ENCODE measurements at places on chromosomes 7 and 10.

- no peak for DNase-seq
Measured at GRCh38 chr10:93199191-93199751, 125.6 kb downstream of the CYP26A1 start.

- no peak for DNase-seq
Measured at GRCh38 chr10:124657806-124658205, 86.4 kb downstream of the FAM53B start.

GRCh38 chr7:21920936-21921335 lies 24.8 kb downstream of the CDCA7L start:
- no peak for DNase-seq

- DNase-seq, result no peak
Measured at GRCh38 chr7:47371317-47371716, 210.6 kb downstream of the TNS3 start.

DNA sequence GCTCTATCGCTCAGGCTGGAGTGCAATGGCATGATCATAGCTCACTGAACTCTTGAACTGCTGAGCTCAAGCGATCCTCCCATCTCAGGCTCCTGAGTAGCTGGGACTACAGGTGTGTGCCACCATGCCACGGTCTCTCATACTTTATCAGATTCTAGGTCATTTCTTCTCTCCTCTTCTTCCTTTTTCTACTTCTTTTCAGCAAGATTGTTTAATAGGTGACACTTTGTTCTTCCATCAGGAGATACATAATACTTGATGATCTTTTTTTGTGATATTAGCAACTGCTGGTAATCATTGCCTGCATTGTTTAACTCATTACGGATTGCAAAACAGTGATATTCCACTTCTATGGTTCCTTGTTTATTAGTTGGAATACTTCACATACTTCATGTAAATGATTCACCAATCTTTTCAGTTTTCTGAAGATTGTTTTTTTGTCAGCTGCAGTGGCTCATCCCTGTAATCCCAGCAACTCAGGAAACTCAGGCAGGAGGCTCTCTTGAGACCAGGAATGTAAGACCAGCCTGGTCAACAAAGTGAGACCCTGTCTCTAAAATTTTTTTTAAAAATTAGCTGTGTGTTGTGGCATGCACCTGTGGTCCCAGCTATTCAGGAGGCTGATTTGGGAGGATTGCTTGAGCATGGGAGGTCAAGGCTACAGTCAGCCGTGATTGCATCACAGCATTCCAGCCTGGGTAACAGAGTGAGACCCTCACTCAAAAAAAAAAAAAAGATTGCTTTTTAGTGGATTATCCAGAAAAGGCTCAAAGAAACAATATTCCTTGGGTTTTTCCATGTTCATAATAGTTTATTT lies 36.2 kb upstream of the CHST3 start:
- DNase-seq, result no peak

DNA sequence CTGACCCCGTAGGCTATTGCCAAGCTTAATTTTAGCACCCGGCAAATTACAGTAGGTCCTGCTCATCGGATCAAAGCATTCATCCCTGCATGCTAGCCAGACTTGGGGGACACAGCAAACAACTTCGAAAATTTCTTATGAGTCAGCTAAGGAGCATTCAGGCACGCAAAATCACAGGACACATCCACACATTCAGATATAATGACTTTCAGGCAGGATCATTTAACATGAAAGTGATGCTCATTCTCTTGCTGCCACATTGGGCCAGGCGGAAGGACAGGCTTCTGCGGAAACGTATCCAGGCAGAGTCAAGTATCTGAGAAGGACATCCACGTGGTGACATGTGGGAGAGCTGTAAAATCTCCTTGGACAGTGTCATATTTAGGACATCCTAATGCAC lies 474.0 kb upstream of the NRP1 start:
- DNase-seq, result no peak

DNA sequence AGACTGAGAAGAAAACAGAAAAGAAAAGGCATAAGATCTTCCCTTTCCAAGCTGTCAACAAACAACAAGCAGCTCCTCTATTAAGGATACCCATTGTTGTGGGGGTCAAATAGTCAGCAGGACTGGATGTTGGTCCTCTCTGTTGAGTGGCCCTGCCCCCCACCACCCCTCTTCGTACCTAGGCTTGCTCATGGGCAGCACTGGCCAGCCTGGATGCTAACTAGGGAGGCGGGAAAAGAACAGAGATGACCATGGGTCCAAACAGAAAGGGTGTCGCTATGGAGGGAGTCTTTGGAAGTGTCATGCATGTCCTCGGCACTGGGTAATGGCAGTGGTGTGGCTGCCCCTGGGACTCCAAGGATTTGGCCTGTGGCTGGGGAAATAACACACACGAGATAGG lies 45.6 kb downstream of the SPDYE5 start:
- DNase-seq, result no peak

- DNase-seq, result no peak
Measured at GRCh38 chr10:110500515-110500905, 2.8 kb downstream of the DUSP5 start.

DNA sequence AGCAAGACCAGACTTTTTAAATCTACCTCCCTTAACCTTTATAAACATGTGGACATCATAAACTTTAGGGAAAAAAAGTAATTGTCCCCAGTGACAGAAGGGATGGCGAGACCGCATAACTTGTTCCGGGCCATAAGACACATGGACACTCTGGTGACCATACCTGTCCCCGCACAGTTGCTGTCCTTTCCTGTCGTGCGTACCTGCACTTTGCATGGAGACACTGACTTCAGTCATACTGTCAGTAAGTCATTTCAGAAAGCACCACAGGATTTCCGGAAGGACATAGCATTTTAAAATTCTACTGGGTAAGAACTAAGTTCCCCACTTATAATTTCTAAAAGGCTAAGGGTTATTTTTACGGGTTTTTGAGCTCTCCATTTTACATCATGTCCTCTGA lies 120.9 kb downstream of the CREB5 start:
- DNase-seq, result no peak

DNA sequence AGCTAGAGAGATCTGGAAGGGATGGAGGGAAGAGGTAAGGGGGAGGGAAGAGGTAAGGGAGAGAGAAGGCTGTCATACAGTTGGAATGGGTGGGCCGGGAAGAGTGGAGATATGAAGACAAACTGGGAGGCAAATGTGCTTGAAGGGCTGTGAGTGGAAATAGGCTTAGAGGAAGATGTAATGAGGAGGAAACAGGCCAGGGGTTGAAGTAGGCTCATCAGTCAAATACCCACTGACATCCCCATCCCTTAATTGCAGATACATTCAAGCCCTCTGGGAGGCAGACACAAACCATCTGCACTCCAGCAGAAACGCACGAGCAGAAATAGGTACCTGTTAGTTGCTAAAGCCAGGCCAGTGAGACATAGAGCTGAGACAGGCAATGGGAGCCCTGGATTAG lies 2.1 kb downstream of the SYNPO2L start:
- DNase-seq, result no peak

- no peak for DNase-seq
Measured at GRCh38 chr10:59582058-59582457, 127.6 kb downstream of the SLC16A9 start.

DNA sequence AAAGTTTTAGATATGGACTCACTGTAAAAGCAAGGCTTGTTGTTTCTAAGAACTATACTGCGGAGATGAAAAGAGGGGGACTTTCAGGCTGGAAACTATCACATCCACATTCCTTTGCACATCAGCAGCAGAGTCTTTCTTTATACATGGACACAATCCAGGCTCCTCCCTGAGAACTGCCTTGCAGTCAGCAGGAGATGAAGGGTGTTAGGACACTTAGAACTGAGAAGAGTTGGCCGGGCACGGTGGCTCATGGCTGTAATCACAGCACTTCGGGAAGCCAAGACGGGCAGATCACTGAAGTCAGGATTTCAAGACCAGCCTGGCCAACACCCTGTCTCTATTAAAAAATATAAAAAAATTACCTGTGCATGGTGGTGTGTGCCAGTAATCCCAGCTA lies 9.7 kb upstream of the GARS1 start:
- no peak for DNase-seq

DNA sequence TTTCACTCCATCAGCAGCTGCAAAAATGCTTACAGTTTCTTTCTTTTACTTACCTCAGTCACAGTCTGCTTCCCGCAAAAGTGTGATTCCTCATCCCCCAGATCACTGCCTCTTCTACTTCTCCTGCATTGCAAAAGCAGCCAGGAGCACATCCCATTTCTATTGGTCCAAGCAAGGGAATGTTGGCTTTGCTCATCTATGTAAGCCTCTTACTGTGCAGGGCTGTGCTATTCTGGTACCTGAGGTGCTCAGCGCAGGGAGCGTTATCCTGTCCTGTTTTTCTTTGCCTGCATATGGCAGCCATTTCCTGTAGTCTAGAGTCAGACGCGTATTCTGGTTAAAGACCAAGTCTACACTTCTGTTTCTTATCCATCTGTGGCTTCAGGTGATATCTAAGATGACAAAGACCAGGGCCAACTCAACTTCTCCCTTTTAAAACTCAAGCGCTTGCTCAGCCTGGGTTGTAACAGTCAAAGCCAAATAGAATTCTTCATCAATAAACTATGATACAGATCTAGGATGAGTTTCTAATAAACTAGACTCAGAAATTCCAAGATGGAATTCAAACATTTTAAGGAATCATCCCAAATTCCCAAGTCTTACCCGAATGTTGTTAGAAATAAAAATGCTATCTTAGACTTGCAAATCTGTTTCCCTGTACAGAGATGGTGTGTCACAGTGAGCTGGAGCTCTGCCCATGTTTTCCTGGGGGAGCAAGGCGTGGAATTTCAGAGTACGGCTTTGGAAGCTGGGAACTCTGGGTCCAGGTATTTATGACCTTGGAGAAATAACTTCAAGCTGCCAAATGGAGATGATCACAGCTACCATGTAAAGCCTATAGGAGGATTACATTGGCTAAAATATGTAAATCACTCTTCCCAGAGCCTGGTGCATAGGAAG lies 6.1 kb upstream of the RBM17 start:
- DNase-seq, result no peak

DNA sequence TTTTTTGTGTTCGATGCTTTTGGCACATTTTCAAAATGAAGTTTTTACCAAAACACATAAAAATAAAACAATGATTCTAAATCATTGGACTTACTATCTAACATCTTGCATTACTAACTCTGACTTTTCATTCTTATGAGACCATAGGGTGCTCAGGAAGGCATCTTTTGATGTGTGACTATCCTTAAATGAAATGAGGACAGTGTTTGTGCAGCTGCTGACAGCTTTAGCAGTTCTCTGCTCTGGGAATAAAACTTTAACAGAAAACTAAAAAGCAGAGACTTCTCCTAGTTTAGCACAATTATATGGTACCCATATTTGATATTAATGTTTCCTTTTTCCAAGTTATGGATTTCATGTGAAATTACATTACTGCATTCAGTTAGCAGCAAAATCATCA lies 471.6 kb downstream of the ARL4A start:
- DNase-seq, result no peak

GRCh38 chr10:95414844-95415485 lies 124.2 kb upstream of the PDLIM1 start:
- DNase-seq, result no peak

DNA sequence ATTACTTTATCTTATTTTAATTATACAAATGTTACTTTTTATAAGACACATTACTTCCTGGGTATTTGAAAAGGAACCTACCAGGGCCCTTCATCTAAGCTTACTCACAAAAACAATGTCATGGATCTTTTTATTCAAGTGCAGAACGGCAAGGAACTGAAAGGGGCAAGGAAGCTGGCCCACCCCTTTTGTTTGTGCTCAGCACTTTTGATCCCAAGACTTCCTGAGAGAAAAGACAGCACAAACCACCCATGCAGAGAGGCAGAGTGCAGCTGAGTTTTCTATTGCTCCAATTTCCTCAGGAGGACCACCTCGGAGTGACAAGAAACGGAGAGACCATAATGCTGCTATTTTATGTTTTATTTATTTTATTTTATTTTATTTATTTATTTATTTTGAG lies 232.0 kb upstream of the NRP1 start:
- DNase-seq, result no peak

GRCh38 chr7:107920048-107920772 lies 29.2 kb downstream of the DLD start:
- DNase-seq, result no peak

DNA sequence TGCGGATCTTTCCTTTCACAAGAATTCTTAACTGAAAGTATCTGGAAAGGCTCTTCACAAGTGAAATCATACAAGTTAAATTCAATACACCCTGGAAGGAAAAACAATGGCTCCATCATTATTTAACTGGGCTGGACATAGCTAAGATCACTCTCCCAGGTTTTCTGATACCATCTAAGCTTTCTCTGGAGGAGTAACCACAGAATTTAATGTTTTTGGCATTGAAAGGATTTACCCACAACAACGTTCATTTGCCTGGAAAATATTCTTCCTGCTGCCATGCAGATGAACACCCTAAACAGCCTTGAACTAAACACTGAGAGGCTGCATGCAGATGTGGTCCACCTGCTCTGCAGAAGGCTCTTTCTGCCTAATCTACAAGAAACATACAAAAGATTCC lies 4.3 kb downstream of the NEBL start:
- no peak for DNase-seq

GRCh38 chr7:130641497-130641896 lies 27.1 kb downstream of the COPG2 start:
- no peak for DNase-seq

DNA sequence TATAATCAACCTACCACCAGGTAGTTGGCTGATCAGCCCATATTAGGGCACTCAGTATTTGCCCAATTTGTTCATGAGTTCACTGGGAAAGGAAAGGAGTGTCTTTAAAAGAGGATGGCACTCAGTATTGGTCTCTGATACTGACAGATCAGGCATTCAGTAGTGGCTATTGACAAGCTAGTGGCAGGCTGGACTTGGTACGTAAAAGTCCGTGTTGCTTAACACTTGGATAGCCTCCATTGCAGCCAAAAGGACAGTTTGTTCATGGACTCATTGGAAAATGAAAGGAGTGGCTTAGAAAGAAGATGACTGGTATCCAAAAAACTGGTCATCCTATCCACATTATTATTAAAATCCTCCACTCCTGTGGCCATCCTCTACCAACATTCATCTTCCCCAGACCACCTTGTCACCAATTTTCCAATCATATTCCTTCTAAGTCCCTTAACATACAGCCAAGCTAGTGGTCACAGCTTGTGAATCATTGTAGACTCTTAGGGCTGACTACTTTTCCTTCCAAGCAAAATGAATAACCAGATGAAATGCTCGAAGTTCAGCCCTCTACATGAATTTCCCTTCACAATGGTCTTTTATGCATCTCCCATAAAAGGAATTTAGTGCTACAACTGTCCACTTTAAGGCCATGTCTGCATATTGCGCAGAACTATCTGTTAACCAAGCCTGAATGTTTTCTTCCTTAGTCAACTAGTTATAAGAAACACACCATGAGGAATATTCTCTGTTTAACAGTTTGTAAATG lies 78.6 kb upstream of the MAGI2 start:
- DNase-seq, result no peak

- no peak for DNase-seq
Measured at GRCh38 chr10:74391786-74392185, 240.8 kb downstream of the ADK start.

GRCh38 chr7:73831584-73831833 lies 713 bp downstream of the CLDN4 start:
- DNase-seq, result no peak

DNA sequence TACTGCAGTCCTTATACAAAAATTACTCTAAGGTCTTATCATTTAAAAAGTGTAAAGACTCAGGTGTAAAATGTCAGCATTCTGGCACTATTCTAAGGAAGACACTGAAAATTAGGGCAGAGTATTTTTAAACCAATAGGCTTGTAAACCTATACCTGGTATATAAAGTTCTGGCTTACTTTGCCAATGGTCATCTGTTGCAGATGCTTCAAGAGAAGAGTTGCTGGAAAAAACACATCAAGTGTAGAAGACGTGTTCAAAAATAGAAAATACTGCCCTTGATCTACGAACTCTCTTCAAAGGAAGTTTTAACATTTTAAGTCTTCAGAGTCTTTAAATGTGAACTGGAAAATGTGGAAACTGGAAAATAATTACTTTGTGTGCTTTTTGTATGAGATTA lies 23.9 kb downstream of the NT5C3A start:
- no peak for DNase-seq

Measured in stimulated activated CD8-positive, alpha-beta memory T cell treated with anti-CD3 and anti-CD28 coated beads, Interleukin-2, amount 100 ng/mL, for 48 hours (primary cell).